ENCODE measurements at places on chromosomes 7 and 10.

DNA sequence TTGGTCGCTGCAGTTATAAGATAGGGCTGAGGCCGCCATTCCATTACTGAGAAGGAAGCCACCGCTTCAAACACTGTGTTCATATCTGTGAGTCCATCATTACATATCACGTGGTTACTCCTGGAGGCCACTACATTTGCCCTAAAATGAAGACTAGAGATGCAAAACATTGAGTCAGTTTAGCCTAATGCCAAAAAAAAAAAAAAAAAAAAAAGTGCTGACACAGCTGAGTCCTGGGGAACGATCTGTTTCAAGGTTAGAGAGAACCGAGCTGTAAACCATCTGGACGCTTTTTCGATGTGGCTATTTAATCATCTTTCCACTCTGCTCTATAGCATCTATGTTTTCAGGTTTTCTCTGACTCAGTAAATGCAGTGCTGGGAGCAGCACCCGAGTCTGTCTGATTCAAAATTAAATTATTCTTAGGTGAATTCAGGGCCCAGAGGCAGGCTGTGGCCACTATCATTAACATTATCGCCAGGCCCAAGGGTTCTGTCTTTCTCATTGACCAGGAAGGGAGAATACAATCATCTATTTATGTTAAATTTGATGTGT is 449.1 kb downstream of the PAXIP1 start:
- no peak for DNase-seq

- no peak for DNase-seq
Observed at GRCh38 chr10:44991571-44991970, 9.2 kb upstream of the ZNF22 start.

GRCh38 chr10:74976565-74976964 is 134.9 kb upstream of the SAMD8 start:
- DNase-seq: no peak

- DNase-seq: no peak
Observed at GRCh38 chr7:191105-191980, 1.0 kb upstream of the FAM20C start.

DNA sequence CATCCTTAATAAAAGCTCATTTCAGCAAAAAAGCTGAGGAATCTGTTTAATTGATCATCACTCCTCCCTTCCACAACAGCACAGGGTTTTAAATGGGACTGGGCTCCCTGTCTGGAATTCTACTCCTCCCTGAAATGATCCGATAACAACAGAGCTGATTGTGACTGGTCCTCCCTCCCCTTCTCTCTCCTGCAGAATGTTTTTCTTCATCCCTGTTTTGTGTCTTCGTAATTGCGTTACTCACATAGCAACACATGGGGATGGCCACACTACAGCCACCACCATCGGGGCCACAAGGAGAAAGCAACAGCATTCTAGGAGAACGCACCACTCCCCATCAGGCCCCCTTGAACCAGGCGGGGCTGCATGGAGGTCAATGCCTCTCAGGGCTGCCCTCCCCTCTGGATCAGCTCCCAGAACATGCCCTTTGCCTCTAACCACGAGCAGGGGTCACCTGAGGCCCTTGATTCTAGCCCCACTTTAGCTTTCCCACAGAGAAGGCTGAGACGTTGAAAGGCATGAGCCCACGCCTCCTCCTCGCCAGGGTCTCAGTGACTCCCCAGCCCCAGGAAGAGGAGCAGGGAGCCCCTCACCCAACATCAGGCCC is 152.6 kb downstream of the PLXNA4 start:
- DNase-seq: no peak

GRCh38 chr7:77757589-77757988 is 40.6 kb downstream of the TMEM60 start:
- DNase-seq: no peak

- no peak for DNase-seq
Observed at GRCh38 chr10:113169111-113169510, 219.1 kb downstream of the TCF7L2 start.
